Central memory CD8-positive, alpha-beta T cell (primary cell): ENCODE measurements at places on chromosomes 13 and 19.

DNA sequence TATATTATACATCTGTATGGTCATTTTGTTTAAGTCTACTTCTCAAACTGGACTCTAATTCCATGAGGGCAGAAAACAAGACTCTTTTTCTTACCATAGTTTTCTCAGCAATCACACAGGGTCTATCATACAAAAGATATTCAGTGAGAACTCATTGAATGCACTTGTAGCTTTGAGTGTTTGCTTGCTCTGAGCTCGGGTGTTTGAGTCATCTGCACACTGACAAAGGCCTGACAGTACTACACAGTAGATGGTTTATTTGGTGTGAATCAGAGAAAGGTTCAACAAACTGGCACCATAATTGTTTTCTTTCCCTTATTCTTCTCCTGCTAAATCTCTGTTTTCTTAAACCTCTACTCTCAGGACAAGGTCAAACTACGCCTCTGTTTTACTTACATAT lies 586.4 kb downstream of the LMO7 start:
- DNase-seq, result no peak

DNA sequence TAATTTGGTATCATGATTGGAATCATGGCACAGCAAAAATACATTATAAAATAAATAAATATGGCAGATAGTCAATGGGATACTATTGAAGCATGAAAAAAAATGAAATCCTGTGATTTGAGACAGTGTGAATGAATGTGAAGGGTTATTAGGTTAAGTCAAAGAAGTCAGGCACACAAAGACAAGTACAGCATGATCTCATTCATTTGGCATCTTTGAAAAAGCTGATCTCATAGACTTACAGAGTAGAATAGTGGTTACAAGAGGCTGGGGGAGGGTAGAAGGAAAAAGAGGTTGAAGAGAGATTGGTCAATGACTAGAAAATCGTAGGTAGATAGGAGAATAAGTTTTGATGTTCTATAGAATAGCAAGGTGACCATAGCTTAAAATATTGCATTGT lies 295.1 kb upstream of the SLITRK5 start:
- DNase-seq, result no peak

GRCh38 chr13:25447396-25447795 lies 75.6 kb downstream of the ATP8A2 start:
- no peak for DNase-seq

DNA sequence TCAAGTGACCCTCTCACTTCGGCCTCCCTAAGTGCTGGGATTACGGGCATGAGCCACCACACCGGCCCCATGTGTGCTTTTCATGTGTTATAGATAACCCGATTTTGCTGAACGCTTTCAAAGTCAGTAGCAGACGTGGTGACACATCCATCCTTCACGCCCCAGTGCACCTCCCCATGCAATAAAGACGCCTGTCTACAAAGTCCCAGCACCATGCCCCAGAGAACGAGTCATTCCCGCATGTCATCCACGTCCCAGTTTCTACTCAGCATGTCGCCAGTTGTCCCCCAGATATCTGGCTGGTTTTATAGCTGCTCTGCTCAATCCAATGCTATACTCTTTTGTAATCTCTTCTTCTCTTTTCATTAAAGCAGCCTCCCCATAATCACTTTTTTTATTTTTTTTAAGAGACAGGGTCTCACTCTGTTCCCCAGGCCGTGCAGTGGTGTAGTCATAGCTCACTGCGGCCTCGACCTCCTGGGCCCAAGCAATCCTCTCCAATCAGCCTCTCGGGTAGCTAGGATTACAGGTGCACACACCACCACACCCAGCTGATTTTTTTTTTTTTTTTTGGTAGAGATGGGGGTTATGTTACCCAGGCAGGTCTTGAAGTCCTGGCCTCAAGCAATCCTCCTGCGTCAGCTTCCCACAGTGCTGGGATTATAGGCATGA lies 42.5 kb downstream of the DNM2 start:
- DNase-seq, result no peak

DNA sequence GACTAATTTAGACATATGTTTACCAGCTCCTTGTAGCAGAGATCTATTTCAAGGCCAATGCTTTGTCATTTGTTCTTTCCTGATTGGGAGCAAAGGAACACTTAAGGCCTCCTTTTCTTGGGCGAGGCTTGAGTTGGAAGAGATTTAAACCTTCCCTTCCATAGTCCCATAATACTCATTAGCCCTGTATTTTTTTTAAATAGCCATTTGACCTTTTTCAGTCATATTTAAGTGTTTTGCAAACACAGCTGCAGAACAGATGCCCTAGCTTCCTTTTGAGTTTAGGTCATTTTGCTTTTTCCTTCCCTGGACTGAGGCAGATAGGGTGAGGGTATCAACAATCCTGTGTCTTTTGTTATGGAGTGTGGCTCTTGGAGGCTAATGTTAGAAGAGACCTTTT lies 198.3 kb downstream of the NBEA start:
- no peak for DNase-seq

- no peak for DNase-seq
These were observed 99.8 kb downstream of the LACC1 start for GRCh38 chr13:43979492-43979891.

DNA sequence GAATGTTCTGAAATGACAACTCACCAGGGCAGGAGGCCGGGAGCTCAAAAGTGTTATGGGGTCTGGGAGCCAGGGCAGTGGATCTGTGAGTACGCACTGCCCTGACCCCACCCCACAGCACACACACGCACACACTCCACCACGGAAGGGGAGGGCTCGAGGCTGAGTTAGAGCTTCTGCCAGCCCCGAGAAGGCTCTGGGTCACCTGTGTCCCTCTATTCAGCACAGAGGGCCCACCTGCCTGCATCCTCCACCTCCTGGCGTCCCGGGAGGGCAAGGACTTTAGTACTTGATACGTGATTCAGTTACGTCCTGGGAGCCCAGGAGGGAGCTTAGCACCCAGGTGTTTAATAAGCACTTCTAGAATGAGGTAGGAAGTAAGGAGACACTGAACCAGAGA lies 190.0 kb upstream of the GPR12 start:
- no peak for DNase-seq

DNA sequence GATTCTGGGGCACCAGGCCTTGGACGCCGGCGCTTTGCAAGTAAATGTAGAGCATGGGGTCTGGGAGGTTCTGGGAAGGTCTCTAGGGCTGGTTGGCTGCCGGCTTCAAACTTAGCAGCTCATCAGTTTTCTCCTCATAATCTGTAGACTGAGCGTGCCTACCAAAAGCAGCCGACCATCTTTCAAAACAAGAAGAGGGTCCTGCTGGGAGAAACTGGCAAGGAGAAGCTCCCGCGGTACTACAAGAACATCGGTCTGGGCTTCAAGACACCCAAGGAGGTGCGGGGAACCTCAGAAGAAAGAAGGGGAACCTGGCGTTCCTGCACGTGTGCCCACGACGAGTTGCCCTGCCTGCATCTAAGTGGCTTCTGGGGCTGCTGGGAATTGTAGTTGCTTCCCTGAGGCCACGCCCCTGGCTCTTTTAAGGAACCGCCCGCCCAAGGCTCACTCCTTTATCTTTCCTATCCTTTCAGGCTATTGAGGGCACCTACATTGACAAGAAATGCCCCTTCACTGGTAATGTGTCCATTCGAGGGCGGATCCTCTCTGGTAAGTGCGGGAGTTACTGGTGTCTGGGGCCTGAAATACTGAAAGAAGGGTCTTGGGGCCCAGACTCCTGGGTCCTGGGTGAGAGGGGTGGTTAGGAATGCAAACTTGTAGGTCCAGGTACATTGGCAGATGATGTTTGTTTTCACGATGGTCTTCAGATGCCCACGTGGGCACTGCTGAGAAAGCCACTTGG lies 984 bp downstream of the RPS11 start:
- no peak for DNase-seq

- no peak for DNase-seq
These were observed 10.5 kb upstream of the KLK4 start for GRCh38 chr19:50921426-50922316.

DNA sequence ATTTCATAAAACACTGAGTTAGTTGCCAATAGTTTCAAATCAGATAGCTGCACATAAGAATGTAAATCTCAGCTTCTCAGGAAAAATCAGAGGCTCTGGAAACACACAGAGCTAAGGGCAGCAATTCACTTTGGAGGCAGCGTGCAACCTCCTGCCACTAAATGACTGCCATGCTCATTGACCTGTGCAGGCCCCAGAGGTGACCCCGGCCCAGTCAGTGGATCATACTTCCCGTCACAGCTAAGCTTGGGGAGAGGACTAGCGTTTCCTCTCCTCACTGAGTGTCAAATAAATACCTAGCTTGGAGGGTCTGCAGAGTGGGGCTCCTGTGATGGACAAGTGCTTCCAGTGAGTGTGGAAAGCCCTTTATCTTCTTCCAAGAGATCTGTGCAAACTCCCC lies 67.2 kb downstream of the UQCRFS1 start:
- no peak for DNase-seq
